ENCODE measurements at places on chromosomes 6 and 20.

DNA sequence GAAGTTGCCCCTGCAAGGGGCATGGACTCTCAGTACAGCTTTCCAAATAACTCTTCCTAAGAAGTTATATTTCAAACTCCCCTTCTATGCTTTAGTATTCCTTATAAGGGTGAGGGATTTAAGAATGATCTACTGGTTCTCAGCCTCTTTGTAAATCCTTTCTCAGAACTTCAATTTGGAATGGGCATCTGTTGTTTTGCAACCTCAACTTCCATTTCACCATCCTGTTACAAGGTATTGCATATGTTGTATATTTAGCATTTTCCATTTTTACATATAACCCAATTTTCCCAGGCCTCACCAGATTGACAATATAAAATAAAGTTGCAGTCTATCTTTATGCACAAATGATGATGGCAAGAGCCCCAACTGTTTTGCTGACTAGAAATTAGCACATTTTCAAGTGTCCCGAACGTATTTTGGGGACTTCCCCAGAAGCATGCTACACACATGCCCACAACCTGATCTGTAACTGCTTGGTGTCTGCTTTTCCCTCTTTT lies 154.9 kb upstream of the CARMIL1 start:
- no peak for DNase-seq

- DNase-seq = no peak
Measured at GRCh38 chr6:19052219-19052618, 665.1 kb downstream of the RNF144B start.

- DNase-seq = no peak
Measured at GRCh38 chr20:4488407-4489339, 233.0 kb upstream of the PRND start.

DNA sequence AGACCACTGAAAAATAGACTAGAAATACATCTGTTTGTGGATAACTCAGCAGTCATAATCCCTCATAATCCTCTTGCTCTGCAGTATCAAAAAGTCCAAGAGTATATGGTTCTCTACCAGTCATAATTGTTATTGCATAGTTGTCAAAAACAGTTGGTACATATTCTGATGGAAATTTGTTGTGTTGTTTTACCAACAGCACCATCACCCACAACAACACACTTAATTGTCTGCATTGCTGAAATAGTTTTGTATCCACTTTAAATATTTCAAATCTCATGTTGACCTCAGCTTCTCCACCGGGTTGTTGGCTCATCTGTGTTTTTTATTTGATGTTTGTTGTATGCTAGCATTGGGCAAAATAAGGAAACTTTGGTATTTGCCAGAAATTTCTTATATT lies 39.4 kb downstream of the ITCH start:
- no peak for DNase-seq

- peak; percentile 70 for DNase-seq
Measured at GRCh38 chr6:36323062-36323461, 13.6 kb downstream of the BNIP5 start.

- DNase-seq = peak; percentile 66
Measured at GRCh38 chr6:68134796-68135195, 500.3 kb upstream of the ADGRB3 start.

DNA sequence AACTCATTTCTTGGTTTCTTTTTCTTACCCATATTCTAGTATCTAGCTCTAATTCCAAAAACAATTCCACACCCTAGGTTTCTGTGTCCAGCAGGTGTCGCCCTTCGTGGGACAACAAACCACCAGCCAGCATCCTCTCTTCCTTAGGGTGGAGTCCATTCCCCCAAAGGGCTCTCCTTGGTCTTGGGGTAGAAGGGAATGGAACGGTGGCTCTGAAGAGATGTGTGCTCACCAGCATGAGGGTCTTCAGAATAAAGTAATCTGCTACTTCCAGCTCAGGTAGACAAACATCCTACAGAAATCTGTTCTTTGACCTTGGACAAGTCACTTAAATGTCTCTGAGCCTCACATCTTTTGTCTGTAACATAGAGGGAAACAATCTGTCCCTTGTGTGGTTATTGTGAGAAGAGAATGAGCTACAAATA lies 7.2 kb downstream of the HLA-DMB start:
- DNase-seq = peak; percentile 75

DNA sequence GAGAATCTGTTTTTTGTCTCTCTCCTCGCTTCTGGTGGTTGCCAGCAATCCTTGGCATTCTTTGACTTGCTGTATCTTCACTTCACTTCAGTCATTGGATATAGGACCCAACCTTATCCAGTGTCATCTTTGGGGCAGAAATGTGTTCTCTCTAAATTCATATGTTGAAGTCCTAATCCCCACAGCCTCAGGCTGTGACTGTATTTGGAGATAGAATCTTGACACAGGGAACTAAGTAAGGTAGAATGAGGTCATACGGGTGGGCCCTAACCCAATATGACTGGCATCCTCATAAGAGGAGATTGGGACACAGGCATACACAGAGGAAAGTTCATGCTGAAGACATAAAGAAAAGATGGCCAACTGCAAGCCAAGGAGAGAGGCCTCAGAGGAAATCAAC lies 51.9 kb upstream of the TPD52L1 start:
- DNase-seq = no peak

DNA sequence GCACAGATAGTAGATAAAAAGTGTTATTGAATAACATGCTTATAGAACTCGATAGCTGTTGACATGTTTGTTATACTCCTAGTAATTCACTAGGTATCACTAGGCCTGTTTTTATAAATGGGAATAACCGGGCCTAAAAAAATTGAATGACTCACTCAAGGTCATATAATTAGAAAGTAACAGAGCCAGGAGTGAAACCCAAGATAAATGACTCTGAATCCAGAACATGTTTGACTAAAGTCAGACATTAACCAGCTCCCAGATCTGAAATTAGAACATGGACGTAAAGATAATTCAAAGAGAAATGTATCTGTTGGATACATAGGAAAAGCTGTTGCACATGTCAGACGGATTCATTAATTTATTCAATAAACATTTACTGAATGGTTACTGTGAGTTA lies 26.9 kb downstream of the RGS17 start:
- DNase-seq = no peak

GRCh38 chr6:108105571-108105970 lies 31.0 kb upstream of the OSTM1 start:
- DNase-seq = no peak

DNA sequence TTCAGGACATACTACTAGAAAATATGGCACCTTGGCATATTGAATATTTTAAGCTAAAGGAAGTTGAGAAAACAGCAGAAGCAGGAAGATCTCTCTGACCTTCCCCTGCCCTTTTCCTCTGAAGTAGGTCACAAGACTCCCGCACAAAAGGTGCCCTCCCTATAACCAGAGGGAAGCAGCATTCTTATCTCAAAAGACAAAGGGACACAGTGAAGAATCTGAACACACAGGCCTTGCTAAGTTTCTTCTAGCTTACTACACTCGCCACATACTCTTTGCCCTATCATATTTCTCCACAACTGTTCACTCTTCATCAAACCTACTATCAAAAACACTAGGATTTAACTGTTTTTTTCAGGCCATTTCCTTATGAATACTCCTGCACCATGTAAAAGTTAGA lies 151.2 kb downstream of the ELOVL4 start:
- DNase-seq = no peak

- no peak for DNase-seq
Measured at GRCh38 chr6:18016698-18017097, 29.3 kb upstream of the KIF13A start.

- peak; percentile 70 for DNase-seq
Measured at GRCh38 chr20:48638546-48638945, 189.3 kb downstream of the PREX1 start.

DNA sequence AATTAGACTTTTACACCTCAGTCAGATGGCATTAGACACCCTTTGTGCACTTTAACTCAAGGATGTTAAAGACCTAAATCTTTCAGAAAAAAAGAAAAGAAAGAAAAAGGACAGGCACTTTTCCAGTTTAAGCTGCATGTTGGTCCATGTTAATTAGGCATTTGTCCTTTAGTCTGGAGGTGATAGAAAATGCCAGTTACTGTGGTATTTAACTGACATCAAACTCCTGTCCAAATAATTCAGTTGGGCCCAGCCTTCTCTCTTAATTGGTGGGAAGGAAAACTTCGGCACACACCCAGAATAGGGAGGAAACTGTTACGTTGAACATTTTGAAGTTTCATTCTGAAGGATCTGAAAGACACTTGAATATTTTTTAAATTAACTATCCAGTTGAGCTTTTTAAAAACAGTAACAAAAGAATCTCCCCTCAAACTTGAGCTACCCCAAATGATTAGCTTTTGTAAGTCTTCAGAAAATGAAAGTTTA lies 30.3 kb downstream of the RREB1 start:
- DNase-seq = no peak

- DNase-seq = no peak
Measured at GRCh38 chr20:8153281-8153908, 21.3 kb downstream of the PLCB1 start.

GRCh38 chr6:37050045-37050853 lies 44.8 kb downstream of the FGD2 start:
- DNase-seq = no peak

DNA sequence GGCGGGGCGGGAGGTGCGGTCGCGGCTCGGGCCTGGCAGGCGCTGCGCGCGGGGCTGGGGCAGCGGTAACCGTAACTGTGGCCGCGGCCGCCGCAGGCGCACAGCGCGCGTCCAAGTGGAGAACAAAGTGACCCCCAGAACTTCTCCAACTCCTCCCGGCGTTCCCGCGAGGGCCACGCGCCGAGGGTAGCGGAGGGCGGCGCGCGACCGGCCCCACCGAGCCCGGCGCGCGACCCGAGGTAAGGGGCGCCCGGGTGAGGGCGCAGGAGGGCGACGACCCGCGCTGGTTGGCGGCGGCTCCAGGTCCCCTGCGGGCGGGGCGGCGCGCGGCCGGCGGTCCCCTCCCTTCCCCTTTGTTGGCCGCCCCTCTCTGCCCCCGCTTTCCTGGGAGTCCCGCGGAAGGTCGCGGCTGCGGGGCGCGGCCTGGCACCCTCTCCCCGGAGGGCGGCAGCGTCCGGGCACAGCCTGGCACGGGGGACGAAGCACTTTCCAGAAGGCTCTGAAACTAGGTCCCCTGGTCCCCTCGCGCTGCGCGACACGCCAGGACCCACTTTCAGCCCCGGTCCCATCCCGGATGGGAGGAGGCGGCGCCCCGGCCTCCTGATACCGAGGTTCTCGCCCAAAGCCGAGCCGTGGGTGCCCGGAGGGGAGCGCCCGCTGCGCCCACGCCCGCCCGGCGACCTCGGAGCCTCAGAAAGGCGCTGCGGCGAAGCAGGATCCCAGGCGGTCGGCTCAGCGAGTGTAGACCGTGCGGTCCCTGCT lies at the start of gene TIAM2:
Gene TIAM2, plus strand, starts transcription at position 62 of the 762 bp plus-strand sequence. CDS start 133,909 bp downstream, outside the sequence.
- DNase-seq = peak; percentile 83

GRCh38 chr6:10721850-10722569 lies 860 bp upstream of the TMEM14C start:
- no peak for DNase-seq

DNA sequence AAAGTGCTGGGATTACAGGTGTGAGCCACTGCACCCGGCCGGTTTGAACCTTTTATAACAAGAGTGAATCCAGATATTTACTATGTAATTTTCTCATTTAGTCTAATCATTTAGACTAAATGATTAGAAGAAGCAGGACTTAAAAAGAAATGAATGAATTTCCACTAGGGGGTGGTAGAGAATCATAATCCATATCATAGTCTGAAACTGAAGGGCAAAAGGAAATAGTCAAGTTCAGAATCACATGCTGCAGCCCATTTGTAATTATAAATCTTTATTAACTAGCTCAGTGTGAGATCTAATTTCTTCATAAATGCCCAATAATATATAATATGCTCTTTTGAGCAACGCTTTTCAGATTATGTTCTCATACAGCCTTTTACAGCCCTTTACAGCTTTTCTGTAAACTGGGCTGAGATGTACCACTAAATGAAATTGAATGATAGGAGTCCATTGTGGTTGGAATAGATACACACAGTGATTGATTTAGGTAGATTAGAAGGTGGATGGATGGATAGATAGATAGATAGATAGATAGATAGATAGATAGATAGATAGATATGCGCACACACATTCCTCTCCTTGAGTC lies 31.8 kb downstream of the PSMB9 start:
- DNase-seq = no peak

- no peak for DNase-seq
Measured at GRCh38 chr6:137919837-137920730, 53.0 kb downstream of the TNFAIP3 start.

DNA sequence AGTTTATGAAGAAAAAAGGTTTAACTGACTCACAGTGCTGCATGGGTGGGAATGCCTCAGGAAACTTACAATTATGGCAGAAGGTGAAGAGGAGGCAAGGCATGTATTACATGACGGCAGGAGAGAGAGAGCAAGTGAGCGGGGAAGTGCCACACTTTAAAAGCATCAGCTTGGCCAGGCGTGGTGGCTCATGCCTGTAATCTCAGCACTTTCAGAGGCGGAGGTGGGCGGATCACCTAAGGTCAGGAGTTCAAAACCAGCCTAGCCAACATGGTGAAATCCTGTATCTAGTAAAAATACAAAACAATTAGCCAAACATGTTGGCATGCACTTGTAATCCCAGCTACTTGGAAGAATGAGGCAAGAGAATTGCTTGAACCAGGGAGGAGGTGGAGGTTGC lies 213.3 kb upstream of the THEMIS start:
- no peak for DNase-seq

- DNase-seq = no peak
Measured at GRCh38 chr20:5621305-5621704, 128.9 kb upstream of the SHLD1 start.

- no peak for DNase-seq
Measured at GRCh38 chr20:52482044-52482443, 290.5 kb upstream of the ZFP64 start.

DNA sequence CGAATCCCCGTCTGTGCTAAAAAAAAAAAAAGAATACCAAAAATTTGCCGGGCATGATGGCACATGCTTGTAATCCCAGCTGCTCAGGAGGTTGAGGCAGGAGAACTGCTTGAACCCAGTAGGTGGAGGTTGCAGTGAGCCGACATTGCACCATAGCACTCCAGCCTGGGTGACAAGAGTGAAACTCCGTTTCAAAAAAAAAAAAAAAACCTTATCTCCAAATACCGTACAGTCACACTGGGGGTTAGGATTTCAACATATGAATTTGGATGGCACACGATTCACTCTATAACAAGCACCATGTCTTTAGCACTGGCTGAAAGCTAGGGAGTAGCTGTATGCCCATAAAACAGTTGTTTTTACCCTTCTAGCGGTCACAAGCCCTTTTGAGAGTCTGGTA lies 3.8 kb downstream of the SMIM13 start:
- DNase-seq = no peak

DNA sequence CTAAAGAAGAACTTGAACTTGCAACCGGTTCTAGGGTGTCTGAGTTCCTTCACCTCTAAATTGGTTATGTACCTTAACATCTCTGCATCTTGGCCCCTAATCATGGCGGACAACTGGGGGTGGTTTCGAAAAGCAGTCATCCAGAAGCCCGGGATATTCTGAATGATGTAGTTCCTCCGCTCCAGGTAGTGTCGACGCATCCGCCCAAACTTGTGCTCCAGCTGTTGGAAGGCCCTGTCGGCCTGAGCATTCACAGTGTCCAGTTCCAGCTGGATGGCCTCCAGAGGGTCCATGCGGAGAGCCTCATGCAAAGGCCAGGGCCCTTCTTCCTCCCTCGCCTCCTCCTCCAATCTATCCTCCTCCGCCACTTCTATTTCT lies 887 bp downstream of the TSPYL1 start:
- no peak for DNase-seq
